Fibroblast of skin of left quadriceps (primary cell): ENCODE measurements at places on chromosomes 12 and 14.

- DNase-seq, result peak; percentile 75
These were observed 107.5 kb upstream of the FAR2 start for GRCh38 chr12:29041621-29042020.

- DNase-seq, result no peak
These were observed 70.1 kb upstream of the HIF1A start for GRCh38 chr14:61625165-61625564.

DNA sequence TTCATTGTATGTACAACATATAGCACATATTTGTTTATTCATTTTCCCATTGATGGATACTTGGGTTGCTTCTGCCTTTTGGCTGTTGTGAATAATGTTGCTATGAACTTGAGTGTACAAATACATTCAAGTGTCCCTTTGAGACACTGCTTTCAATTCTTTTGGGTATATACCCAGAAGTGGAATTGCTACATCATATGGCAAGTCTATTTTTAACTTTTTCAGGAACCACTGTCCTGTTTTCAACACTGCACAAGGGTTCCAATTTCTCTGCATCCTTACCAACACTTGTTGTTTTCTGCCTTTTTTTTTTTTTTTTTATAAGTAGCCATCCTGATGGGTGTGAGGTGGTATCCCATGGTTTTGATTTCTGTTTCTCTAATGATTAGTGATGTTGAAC is 15.9 kb downstream of the RBMS2 start:
- DNase-seq, result no peak

GRCh38 chr12:87793131-87793530 is 236.1 kb downstream of the C12orf50 start:
- DNase-seq, result no peak

GRCh38 chr14:105865904-105866840 is 339.8 kb downstream of the TMEM121 start:
- no peak for DNase-seq

DNA sequence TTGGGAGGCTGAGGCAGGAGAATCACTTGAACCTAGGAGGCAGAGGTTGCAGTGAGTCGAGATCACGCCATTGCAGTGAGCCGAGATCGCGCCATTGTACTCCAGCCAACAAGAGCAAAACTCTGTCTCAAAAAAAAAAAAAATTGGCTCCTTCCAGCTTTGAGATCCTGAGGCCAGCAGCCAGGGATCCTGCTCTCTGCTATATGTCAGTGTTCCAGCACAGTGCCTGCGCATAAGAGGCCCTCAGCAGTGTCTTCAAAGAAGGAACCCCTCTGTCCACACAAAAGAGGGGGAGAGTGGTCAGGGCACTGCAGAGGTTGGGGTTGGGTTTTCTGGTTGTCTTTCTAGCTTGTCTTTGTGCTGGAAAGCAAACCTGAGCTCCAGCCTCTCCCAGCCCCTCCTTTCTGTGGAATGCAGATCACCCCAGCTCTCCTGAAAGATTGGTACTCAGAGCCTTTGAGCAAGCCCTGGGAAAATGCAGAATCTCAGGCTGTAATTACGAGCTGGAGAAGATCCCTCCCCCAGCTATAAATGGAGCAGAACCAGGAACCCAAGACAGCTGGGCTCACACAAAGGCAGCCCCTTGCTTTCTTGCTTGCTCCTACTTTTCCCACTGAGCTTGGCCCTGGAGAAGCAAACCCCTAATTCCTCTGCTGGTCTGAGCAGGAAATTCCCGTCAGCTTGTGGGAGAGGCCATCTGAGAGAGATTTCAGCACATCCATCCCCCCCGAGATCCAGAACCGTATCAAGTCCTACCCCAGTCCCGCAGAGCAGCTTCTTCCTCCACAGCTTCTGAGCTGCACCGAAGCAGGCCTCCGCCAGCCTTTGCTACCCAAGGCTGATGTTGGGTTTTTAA is 205.7 kb downstream of the ZFP36L1 start:
- peak; percentile 58 for DNase-seq

GRCh38 chr12:62817556-62818271 is 117.2 kb downstream of the PPM1H start:
- DNase-seq, result no peak

- peak; percentile 5 for DNase-seq
These were observed 31.3 kb upstream of the LALBA start for GRCh38 chr12:48601013-48601756.

DNA sequence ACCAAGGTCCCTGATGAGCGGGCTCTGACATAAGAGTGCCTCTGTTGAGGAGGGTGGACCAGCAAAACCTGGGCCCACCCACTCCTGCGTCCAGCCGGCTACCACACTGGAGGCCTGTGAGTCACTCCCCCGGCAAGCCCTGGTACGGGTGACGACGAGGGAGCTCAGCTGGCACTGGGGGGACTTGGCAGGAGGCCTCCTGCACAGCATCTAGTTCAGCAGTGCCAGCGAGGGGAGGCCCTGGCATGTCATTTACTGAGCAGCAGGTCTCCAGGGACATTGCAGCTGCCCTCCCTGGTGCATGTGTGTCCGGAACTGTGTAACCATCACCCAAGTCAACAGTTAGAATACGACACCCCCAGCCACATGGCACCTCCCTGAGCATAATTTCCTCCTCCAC is 24.4 kb downstream of the CD9 start:
- no peak for DNase-seq

DNA sequence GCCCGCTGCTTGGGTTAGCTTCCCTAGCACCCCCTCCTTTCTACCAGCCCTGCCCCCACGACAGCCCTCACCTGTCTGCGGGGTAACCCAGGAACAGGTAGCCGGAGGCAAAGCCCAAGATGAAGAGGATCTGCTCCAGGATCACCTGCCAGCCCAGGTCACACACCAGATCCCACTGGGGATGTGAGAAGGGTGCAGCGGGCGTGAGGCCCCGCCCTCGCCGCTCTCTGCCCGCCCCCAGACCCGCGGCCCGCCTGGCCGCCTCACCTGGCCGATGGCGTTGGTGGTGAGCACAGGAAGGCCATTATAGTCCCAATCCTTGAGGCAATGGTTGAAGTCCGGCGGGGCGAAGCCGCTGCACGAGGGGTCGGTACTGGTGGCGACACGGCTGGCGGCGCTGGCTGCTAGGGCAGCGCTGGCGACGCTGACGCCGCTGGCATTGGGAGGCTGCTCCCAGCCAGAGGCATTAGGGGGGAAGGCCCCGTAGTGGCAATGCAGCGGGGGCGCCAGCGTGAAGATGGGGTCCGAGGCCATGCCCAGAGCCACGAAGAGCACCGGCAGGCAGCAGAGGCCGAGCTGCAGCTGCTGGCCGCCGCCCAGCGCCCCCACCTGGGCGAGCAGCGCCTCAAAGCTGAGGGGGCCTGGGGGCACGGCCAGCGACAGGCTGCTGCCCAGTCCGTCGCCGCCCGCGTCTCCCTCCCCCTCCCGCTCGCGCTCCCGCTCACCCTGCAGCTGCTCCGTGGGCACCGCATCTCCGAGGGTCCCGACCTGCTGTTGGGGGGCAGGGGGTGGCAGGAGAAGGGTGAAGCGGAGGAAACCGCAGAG is 794 bp downstream of the SLC22A17 start:
- DNase-seq, result no peak

GRCh38 chr12:78229591-78230101 is 399.0 kb downstream of the NAV3 start:
- no peak for DNase-seq

- no peak for DNase-seq
These were observed 138.4 kb upstream of the G2E3 start for GRCh38 chr14:30420515-30420914.

DNA sequence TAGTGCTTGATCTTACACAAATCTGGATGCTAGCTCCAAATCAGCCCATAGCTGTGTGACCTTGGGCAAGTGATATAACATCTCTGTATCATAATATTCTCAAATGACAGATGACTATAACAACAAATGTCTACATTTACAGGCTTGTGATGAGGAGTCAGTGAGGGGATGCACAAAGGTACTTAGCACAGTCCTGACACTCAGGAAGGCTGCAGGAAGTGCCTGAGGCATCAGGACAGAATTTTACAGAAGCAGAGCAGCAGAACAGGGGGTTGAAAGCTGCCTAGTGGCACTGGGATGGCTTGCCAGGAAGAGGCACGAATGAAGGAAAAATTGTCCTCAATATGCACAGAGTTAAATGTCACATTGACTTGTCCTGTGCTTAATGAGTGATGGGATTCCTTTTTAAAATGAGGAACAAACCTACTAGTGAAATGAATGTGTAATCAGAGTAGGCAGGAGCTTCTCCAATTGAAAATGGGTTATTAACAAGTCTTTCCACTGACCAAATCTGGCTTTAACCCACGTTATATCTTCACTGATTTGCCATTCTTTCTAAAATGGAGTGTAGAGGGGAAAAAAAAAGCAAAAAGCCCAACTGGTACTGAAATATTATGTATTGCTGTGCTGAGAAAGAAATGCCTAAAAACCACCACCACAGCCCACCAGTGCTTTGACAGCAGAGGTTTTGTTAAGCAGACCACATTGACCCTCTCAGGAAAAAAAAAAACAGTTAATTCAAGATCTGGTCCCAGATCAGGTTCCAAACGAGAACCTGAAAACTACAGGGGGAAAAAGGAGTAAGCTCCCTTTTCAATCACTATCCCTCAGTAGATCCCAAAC is 11.6 kb downstream of the BTG1 start:
- DNase-seq, result no peak
